ENCODE measurements at places on chromosomes 6 and 20.

- no peak for DNase-seq
These were observed 13.5 kb downstream of the ULBP1 start for GRCh38 chr6:149977221-149977620.

DNA sequence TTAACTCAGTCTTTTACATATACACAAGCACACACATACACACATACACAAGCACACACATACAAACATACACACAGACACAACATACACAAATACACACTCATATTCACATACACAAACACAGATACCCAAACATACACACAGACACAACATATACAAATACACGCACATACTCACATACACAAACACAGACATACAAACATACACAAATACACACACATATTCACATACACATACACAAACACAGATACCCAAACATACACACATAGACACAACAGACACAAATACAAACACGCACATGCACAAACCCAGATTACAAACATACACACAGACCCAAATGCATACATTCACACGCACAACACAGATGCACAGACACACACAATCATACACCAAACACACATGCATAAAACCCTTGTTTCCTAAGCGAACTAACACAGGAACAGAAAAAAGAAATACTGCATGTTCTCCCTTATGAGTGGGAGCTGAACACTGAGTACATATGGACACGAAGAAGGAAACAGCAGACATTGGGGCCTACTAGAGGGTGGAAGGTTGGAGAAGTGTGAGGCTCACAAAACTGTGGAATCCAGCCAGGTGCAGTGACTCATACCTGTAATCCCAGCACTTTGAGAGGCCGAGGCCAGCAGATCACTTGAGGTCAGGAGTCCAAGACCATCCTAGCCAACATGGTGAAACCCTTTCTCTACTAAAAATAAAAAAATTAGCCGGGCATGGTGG, 34.2 kb downstream of the PIM1 start:
- DNase-seq, result no peak

GRCh38 chr6:2562721-2563451, 187.8 kb downstream of the MYLK4 start:
- no peak for DNase-seq

DNA sequence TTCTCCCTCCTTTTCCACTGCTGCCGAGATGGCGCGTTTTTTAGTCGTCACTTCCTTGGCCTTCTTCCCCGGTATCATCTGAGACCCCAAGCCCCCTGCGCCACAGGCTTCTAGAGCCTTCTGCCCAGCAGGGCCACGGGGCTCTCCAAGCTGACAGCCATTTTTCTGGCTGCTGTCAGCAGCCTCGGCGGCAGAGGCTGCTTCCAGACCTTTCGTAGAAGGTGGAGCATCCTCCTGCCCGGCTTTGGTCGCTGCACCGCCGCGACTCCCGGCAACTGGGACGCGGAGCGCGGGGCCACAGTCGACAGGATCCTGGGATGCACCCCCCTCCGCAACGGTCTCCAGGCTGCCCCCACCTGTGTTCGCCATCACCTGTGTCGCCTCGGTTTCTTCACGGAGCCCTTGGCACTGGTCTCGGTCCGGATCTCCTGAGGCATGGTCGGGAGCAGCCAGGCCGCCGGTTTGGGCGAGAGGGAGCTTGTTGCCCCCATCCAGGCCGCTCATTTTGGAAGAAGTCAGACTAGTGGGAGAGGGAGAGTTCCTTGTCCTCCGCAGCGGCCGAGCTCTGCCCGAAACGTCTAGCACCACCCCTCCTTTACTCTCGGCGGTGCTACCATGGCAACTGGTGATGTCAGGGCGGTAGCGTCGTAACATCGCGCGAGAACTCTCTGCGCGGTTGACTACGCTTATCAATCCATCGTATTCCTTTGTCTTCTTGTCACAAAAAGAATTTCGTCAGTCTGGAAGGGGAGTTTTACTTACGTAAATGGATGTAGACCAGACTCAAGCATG, at the start of gene TSPYL4:
TSS of gene TSPYL4 (minus strand) at position 571 of the 792 bp plus-strand sequence. CDS start at position 504, 67 bp downstream.
- peak; percentile 92 for DNase-seq

DNA sequence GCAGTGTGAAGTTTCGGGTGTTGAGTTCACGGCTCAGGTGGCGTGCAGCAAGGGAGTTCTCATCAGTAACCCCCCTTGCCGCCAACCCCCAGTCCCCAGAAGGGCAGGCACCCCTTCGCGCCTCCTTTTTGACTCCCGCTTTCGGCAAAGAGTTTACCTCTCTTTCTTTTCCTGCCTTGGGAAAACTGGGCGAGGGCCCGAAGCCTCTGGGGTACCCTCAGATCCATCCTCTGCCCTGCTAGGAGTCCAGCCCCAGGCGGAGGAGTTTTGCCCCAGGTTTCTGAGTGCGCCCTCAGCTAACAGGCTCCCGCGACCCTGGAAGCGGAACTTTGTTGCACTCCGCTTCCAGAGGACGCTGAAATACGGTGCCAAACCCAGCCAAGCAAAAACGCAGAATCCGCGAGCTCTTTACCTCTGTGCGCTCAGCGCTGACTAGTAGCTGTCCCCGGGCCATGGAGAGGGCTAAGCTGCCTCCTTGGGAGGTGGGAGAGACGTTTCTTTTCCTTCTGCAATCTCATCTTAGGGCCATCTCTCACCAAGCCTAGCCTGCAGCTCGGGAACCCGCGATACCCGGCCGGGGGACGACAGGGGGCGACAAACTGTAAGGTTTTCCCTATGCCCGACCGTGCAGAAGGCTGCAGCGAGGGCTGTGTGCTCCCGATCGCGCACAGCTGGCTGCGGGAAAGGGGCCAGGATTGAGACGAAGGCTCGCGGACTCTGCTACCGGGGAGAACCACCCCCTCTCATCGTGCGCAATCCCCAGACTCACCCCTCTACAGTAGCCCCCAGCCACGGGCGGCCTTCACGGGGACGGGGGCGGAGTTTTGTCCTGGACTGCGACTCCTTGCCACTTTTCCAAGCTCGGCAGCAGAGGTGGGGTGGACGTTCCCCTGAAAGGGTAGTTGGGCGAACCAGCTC, 2.7 kb upstream of the PAX1 start:
- DNase-seq, result peak; percentile 94

- DNase-seq, result no peak
These were observed 23.5 kb downstream of the TOX2 start for GRCh38 chr20:43938017-43938655.

- DNase-seq, result no peak
These were observed 6.0 kb downstream of the STMND1 start for GRCh38 chr6:17107863-17108262.

DNA sequence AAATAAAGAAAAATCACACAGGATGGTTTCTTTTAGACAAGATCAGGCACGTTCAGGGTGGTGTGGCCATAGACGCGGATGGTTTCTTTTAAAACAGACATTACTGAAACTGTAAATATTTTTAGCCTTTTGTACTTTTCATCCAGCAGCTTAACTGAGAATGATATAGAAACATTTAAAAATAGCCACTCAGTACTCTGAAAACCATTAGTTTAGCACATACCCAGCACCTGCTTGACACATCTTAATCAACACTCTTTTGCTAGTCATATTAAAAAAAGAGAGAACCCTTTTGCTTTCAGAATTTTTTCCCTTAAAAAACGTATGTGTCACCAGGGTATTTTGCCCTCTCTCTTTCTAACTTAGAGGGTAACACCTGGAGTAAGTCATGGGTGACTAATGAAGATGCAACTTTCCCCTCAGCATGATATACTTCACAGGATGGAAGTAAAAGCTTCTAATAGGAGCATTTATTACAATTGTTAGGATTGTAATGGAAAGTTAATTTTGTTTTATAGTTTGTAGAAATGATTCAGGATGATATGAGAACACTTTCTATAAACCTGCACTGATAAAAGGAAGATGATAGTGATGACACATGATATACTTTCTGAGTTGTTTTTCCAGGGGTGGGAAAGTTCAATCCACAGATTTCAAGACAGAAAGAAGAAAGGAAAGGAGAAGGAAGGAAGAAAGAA, 45.2 kb downstream of the BACH2 start:
- no peak for DNase-seq

DNA sequence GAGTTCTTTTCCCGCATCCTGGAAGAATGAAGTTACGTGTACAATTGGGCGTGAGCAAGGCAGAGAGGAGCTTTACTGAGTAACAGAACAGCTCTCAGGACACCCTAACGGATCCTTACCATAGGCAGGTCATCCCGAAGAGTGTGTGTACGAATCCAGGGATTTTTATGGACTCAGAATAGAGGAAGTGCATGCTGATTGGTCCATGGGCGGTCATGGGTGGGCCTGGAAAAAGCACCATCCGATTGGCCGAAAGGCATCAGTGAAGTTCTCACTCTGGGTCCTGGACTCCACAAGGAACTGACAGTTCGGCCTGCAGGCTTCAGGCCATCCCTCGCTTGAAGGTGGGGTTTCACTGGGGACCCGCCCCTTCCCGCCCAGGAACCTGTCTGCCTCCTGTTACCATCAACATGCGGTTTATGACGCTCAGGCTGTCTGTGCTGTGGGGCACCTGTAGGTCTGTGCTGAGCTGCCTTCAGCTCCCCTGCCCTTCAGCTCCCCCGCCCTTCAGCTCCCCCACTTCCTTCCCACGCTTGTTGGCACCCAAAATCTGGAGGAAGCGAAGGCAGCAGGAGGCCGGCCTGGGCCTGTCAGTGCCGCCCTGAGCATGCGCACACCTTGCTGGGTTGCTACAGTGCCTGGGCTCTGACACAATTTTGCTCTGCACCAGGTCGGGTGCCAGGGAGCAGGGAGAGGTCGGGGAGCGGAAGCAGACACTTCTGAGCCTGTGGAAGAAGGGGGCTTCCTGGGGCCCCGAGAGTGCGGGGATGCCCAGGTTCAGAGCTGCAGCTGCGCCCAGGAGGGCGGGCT, 57.9 kb upstream of the MANEA start:
- no peak for DNase-seq

GRCh38 chr20:53287357-53288042, 306.1 kb downstream of the ZNF217 start:
- no peak for DNase-seq

DNA sequence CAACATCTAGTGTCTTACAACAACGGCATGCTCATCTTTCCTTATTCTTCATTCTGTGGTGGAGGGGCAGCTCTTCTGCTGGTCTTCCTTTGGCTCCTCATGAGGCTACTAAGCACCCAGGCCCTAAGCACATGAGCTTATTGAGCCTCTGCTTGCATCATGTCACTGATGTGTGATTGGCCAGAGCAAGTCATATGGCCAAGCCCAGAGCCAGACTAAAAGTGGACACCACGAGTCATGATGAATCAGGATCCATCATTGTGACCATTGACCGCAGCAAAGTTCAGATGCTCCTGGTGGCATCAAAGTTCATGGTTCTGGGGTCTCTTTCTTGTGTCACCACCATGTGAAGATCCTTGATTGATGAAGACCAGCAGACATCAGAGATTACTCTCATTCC, 192.0 kb upstream of the FOXA2 start:
- no peak for DNase-seq

DNA sequence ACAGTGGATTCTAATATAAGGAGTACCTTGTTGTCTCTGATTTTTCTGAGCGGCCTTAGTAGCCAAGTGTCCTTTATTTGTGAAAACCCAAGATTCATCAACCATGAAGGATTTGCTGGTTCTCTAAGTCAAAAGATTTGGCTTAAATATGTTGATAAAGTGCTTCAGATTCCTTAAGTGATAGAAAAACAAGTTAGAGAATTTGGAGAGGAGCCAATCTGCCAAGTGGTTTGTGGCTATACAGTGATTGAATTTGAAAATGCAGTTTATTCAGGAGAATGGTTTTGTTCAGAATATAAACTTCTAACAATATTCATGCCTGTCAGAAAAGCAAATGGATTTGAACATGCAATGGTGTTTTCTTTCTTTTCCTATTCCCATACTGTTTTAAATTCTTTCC, 54.8 kb downstream of the CAP2 start:
- no peak for DNase-seq

- DNase-seq, result no peak
These were observed 7.8 kb downstream of the SIM1 start for GRCh38 chr6:100456908-100457235.

DNA sequence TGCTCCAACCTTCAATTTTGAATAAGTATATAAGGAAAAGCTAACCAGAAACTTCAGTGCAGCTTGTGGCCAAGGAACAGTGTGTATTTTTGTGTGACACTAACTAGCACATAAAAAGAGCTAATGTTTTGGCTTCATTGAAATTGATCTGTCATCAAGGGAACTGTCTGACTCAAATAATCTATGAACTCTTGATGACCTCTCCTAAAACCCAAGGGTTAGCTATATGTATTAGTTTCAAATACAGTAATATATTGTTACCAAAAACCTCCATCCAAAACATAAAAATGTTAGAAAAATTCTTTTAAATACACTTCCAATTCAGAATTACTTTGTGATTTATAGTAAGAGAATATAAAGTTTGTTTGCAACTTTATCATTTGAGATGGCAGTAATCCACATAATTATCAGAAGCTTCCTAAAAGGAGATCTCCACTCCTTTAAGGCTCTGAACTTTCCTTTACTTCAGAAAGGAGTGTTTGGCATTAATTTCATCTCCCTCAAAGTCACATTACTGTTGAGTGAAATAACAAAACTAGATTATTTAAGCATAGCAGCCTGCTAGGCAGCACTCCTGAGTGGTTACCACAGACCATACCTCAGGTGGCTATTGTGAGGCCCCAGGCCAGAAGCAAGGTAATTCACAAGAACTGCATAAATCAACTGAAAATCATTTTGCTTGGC, 46.3 kb upstream of the HSF2 start:
- no peak for DNase-seq

GRCh38 chr20:38604873-38605303, 3.3 kb downstream of the ARHGAP40 start:
- no peak for DNase-seq

DNA sequence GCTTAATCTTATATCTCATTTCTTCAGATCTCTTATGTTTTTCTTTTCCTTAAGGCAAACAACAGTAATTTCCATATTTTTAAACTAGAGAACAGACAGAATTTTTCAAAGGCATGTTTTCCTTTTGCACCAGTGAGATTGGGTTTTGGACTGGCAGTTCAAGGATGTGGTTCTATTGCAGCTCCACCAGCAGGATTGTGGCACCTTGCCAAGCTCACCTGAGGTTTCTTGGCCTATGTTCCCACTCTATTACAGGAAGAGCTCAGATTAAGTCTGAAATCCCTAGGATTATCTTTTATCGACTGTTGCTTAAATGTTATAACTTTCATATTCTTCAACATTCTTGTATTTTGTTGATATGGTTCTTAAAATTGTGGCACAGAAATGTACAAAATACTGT, 218.9 kb downstream of the PLCB4 start:
- DNase-seq, result no peak

DNA sequence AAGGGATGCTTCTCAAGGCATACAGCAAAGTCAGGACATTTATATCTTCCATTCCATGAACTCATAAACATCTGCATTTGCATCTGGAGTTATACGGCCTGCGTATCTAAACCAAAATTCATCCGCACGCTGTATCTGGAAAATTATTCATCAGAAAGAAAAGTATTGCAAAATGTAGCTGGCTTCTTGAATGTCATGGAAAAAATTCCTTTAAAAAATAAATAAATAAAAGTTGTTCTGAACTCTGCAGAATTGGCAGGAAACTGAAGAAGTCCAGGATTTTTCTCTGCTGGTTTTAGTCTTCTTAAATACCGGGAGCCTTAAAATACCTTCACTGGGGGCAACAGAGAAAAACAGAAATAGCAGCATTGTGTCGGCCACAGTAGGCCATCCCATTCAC, 23.7 kb upstream of the FOXF2 start:
- no peak for DNase-seq

GRCh38 chr6:14713008-14713960, 532.6 kb upstream of the JARID2 start:
- no peak for DNase-seq

- no peak for DNase-seq
These were observed 41.7 kb downstream of the RIOK1 start for GRCh38 chr6:7431313-7431673.
